ENCODE measurements at places on chromosomes 16 and 17.

- H3K4me3 ChIP-seq, result no peak overlapping the region
- H3K36me3 ChIP-seq, result no peaks in the 10 kb centered on the region
- peaks cover 8% of the 10 kb centered on the region for H3K27me3 ChIP-seq
These were observed 49.3 kb upstream of the CACNG4 start for GRCh38 chr17:66915204-66915611.

DNA sequence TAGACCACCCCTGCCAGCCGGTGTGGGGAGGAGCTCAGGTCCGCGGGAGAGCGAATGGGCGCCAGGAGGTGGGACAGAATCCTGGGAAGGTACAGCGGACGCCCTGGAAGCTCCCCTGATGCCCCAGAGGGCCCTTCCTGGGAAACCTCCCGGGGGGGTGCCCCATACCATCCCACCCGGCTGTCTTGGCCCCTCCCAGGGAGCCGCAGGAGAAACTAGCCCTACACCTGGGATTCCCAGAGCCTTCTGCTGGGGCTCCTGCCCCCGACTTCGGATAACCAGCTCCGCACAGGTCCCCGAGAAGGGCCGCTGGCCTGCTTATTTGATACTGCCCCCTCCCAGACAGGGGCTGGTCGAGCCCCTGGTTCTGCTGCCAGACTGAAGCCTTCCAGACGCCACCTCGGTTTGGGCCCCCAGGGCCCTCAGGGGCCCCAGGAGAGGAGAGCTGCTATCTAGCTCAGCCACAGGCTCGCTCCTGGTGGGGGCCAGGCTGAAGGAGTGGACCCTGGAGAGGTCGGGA is 3.0 kb upstream of the CBX4 start:
- H3K36me3 ChIP-seq, result peaks cover 3% of the 10 kb centered on the region
- DNase-seq, result no peak
- peak overlapping the region; percentile 49 for H3K4me3 ChIP-seq
- peak overlapping the region; percentile 15 for H3K27ac ChIP-seq
- H3K4me1 ChIP-seq, result peaks cover 32% of the 10 kb centered on the region
- H3K27me3 ChIP-seq, result peaks cover 42% of the 10 kb centered on the region

- H3K4me3 ChIP-seq, result no peak overlapping the region
- H3K27me3 ChIP-seq, result peaks cover 2% of the 10 kb centered on the region
- H3K4me1 ChIP-seq, result no peaks in the 10 kb centered on the region
These were observed 64.2 kb upstream of the ZNF469 start for GRCh38 chr16:88318521-88318920.

DNA sequence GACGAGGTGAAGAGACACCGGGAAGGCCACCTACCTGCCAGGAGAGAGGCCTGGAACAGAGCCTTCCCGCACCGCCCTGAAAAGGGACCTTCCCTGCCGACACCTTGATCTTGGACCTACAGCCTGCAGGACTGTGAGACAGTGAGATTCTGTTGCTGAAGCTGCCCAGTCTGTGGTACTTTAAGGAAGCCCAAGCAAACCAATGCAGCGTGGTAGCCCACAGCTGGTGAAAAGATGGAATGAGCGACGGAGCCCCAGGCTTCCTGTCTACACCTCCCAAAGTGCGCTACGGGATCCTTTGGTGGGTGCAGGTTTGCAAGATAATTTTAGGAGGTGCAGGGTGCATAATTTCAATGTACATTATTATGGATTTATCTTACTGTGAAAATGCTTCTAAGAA is 33.9 kb downstream of the TNFRSF13B start:
- DNase-seq, result no peak
- H3K36me3 ChIP-seq, result no peaks in the 10 kb centered on the region
- H3K27ac ChIP-seq, result no peak overlapping the region
- no peak overlapping the region for H3K4me3 ChIP-seq
- H3K4me1 ChIP-seq, result no peaks in the 10 kb centered on the region

DNA sequence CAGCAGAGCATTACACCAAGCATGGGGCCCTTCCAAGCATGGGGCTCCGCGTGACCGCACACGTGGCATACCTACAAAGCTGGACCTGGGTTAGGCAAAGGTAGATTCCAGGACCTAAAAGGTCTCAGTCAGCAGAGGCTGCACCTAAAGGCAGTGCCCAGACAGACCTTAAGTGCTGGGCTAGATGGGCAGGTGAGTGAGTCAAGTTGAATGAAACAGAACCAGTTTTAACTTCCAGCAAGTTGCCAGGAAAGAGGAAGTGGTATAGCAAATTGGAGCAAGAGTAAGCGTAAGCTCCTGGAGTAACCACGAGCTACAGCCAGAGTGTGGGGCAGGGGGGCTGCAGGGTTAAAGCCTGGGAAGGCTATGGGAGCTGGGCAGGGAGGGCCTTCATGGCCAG is 49.5 kb downstream of the SRCIN1 start:
- H3K36me3 ChIP-seq, result no peaks in the 10 kb centered on the region
- H3K4me3 ChIP-seq, result no peak overlapping the region
- H3K27ac ChIP-seq, result no peak overlapping the region
- H3K27me3 ChIP-seq, result peaks cover 20% of the 10 kb centered on the region
- no peak for DNase-seq

DNA sequence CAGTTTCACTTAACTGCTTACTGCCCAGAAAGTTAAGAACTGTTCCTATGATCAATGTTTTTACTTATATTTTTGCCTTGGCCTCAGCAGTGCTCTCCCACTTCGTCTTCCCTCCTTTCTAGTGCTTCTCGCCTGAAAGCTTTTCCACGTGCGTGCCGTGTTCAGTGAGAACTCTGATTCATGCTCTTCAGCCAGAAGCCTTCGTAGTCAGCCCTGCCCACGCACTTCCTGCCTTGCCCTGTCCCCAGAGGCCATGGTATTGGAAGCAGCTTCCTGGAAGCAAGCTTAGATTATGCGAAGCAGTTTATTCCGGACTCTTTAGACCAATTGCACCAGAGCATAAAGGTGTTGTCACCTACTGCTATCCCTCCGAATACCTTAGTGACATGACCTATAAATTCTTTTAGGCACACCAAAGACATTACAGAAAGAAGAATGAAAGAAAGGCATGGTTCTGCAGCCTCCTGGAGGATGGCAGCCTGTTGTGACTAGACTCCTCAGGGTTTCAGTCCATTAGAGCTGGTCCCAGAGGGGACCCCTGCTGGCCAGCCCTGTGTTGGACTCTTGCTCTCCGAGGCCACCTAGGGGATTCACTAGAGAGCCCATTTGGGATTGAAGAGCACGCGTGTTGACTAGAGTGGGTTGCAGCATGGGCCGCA is 105.2 kb downstream of the RPTOR start:
- DNase-seq, result peak; percentile 94
- H3K36me3 ChIP-seq, result peaks cover 56% of the 10 kb centered on the region
- H3K4me1 ChIP-seq, result peaks cover 73% of the 10 kb centered on the region
- peak overlapping the region; percentile 94 for H3K27ac ChIP-seq

DNA sequence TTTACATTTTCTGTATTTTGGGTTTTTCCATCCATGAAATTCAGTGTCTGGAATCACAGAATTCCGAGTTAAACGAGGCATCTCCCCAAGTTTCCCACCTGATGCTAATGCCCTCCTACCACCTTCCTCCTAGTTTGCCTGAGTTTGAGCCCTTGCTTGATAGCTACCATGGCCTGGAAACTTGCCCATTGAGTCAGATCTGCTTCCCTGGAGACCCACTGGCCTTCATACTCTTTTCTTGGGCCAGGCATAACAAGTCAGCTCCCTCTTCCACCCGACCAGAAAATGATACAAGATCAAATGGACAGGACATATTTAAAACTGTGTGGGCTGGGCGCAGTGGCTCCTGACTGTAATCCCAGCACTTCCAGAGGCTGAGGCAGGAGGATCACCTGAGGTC is 10.2 kb downstream of the SETD1A start:
- no peak for DNase-seq
- no peak overlapping the region for H3K4me3 ChIP-seq
- H3K36me3 ChIP-seq, result peaks cover 59% of the 10 kb centered on the region
- H3K27ac ChIP-seq, result no peak overlapping the region
- no peaks in the 10 kb centered on the region for H3K27me3 ChIP-seq

- no peaks in the 10 kb centered on the region for H3K36me3 ChIP-seq
- peaks cover 15% of the 10 kb centered on the region for H3K27me3 ChIP-seq
- no peak for DNase-seq
These were observed 847.7 kb upstream of the RBFOX1 start for GRCh38 chr16:6484935-6485334.

DNA sequence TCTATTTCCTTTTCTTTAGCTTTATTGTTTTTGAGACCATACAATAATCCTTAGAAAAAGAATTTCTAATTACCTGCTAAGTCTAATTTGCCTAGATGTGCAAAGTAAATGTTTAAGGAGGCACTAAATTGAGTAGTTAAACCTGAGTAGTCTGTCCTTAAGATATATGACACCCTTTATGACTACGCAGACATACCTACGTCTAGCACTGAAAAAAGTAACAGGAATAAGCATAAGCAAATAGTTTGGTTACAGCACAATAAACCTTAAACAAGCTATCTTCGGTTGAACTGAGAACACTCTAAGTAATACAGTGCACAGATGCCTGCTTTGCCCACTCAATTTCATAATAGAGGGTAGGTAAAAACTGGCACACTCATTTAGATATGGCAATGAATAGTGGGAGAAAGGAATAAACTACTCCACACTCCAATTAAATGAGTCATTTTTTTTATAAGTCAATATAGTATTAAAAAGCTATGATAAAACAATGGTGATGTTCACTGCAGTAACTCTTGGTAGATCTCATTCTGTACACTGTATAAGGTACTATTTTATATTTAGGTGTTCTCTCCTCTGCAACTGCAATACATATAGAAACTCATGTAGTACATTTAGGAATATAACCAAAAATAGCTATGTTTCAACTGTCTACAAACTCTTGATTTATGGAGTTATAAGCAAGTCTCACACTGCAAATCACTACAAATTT is 19.7 kb upstream of the INTS2 start:
- DNase-seq, result no peak
- H3K27ac ChIP-seq, result no peak overlapping the region
- peaks cover 8% of the 10 kb centered on the region for H3K4me1 ChIP-seq
- no peak overlapping the region for H3K4me3 ChIP-seq
- H3K27me3 ChIP-seq, result no peaks in the 10 kb centered on the region

- no peaks in the 10 kb centered on the region for H3K27me3 ChIP-seq
- no peak for DNase-seq
- H3K4me1 ChIP-seq, result peaks cover 16% of the 10 kb centered on the region
- H3K36me3 ChIP-seq, result no peaks in the 10 kb centered on the region
These were observed 58.8 kb downstream of the GAS7 start for GRCh38 chr17:10139577-10139976.

- peaks cover 3% of the 10 kb centered on the region for H3K27me3 ChIP-seq
- no peak overlapping the region for H3K27ac ChIP-seq
- no peak overlapping the region for H3K4me3 ChIP-seq
- peaks cover 7% of the 10 kb centered on the region for H3K4me1 ChIP-seq
- DNase-seq, result no peak
- no peaks in the 10 kb centered on the region for H3K36me3 ChIP-seq
These were observed 35.8 kb downstream of the CDH1 start for GRCh38 chr16:68772871-68773270.

- H3K27ac ChIP-seq, result no peak overlapping the region
- no peak overlapping the region for H3K4me3 ChIP-seq
- H3K27me3 ChIP-seq, result no peaks in the 10 kb centered on the region
These were observed 50.1 kb downstream of the XPO6 start for GRCh38 chr16:28161626-28162025.

DNA sequence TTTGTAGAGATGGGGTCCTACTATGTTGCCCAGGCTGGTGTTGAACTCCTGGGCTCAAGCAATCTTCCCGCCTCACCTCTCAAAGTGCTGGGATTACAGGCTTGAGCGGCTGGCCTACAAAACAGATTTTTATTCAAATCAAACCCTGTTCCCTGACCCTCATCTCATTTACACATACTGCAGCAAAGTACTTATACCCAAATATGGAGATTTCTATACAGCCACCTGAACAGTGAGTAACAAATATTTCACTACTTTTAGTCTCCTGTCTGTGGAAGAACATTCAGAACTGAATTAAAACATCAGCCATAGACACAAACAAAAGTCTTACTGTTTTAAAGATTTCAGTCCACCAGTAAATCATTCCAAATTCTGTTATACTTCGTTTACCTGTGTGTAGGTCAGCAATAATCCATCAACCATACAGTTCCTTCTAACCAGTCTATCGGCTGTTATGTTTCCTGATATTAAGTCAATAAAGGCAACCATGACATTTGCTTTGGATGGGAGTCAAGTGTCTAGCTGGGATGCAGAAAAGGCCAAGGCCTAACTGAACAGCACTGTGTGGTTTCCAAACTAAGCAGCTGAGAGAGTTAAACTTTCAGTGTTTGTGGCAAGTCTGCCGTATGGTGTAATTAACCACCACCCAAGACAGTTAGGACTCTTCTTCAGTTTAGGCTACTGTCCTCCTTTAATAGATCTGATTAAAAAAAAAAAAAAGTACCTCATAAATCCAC is 22.3 kb downstream of the ERN1 start:
- H3K27ac ChIP-seq, result peak overlapping the region; percentile 83
- H3K36me3 ChIP-seq, result peaks cover 3% of the 10 kb centered on the region
- H3K4me1 ChIP-seq, result peaks cover 53% of the 10 kb centered on the region
- H3K4me3 ChIP-seq, result no peak overlapping the region

DNA sequence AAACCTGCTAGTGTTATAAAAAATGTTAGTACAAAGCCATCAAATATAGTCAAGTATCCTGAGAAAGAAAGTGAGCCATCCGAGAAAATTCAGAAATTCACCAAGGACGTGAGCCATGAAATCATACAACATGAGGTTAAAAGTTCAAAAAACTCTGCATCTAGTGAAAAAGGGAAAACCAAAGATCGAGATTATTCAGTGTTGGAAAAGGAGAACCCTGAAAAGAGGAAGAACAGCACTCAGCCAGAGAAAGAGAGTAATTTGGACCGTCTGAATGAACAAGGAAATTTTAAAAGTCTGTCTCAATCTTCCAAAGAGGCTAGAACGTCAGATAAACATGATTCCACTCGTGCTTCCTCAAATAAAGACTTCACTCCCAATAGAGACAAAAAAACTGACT is 31.7 kb downstream of the RBBP6 start:
- DNase-seq, result no peak
- no peak overlapping the region for H3K4me3 ChIP-seq
- H3K4me1 ChIP-seq, result no peaks in the 10 kb centered on the region
- peaks cover 64% of the 10 kb centered on the region for H3K36me3 ChIP-seq
- no peaks in the 10 kb centered on the region for H3K27me3 ChIP-seq

- DNase-seq, result peak; percentile 66
- peaks cover 24% of the 10 kb centered on the region for H3K4me1 ChIP-seq
- H3K36me3 ChIP-seq, result no peaks in the 10 kb centered on the region
- peaks cover 12% of the 10 kb centered on the region for H3K27me3 ChIP-seq
- no peak overlapping the region for H3K4me3 ChIP-seq
These were observed 94.6 kb downstream of the RGS9 start for GRCh38 chr17:65231662-65232335.

DNA sequence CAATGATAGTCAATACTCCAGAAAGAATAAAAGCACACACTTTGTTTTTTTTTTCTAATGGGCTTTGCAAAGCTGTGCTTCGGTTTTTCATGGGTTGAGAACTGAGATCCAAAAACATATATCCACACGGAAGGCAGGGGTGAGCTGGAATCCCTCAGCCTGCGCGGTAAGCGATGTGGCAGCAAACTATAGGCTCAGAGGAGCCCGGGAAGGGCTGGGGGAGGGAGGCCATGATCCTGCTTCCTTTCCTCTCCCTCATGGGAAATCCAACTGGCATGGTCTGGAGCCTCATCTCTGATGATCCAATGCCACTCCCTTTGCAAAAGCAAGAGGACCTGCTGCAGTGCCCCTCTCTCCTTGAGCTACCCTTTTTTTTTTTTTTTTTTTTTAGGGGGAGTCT is 8.2 kb downstream of the RBFOX3 start:
- DNase-seq, result no peak
- H3K4me1 ChIP-seq, result no peaks in the 10 kb centered on the region
- H3K27ac ChIP-seq, result no peak overlapping the region
- peaks cover 27% of the 10 kb centered on the region for H3K27me3 ChIP-seq

- H3K27me3 ChIP-seq, result peaks cover 3% of the 10 kb centered on the region
- H3K4me1 ChIP-seq, result peaks cover 35% of the 10 kb centered on the region
- H3K4me3 ChIP-seq, result no peak overlapping the region
- DNase-seq, result no peak
- no peaks in the 10 kb centered on the region for H3K36me3 ChIP-seq
These were observed 10.4 kb upstream of the GJD3 start for GRCh38 chr17:40374821-40375498.

All from activated CD8-positive, alpha-beta T cell treated with anti-CD3 and anti-CD28 coated beads for 36 hours (primary cell).